Suprapubic skin (tissue), 4 donors: ENCODE measurements at places on chromosomes 12 and 14. TPM values are rescaled to one million over a fixed set of nuclear protein-coding genes. Genes with fewer than 3 reads are reported as not detected.

DNA sequence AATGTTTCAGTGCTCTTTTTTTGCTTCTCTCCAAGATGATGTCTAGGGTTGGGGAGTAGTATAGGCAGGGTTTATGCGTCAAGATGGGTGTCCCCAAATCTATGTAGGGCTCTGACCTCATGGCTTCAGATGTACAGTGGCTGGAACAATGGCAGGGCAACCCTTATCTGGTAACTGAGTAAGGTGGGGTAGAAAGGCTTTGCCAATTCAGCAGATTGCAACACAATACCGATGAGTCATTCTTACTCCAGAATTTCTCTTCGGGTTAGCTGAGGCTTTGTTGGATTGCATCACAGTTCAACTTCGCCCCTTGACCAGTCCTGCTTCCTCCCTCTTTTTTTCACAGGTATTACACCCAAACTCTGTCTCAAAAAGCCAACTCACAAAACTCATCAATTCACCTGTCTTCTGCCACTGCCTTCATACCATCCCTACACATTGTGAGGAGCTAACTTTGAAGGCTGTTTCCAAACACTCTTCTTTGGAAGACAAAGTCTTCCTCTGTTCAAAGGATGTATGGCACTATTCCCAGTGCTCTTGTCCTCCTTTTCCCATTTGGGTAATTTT is 190.2 kb upstream of the CNOT2 start:
- H3K27me3 ChIP-seq: no peaks in the 10 kb centered on the region
- no peak overlapping the region for H3K27ac ChIP-seq
- peaks cover 19% of the 10 kb centered on the region for H3K4me1 ChIP-seq
- DNase-seq: no peak

DNA sequence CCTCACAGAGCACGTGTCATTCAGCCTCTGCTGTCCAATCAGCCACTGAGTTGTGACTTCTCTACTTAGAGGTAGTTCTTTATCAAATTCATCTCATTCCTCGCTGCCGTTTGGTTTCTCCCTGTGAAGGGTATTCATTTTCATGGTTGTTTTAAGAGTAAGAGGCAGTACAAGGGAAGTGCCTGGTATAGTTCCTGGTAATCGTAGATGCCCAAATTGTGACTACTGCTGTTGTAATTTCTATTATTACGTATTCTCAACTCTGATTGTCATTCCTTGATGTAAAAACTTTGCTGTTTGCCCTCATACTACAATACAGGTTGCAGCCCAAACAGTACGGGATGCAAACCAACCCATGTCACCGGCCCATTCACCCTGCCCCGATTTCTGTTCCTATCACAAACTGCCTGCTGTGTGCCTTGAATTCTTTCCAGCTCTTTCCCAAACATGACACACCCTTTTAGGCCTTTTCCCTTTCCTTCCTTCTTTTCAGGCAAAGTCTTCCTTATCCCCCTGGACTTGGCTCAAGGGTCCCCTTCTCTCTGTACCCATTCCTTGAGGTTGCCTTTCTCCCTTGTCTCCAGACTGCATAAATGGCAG is 93.0 kb downstream of the SLC25A47 start:
- H3K4me3 ChIP-seq: no peak overlapping the region
- no peak for DNase-seq
- no peaks in the 10 kb centered on the region for H3K27me3 ChIP-seq
- H3K27ac ChIP-seq: no peak overlapping the region
- H3K36me3 ChIP-seq: no peaks in the 10 kb centered on the region
- peaks cover 9% of the 10 kb centered on the region for H3K4me1 ChIP-seq

DNA sequence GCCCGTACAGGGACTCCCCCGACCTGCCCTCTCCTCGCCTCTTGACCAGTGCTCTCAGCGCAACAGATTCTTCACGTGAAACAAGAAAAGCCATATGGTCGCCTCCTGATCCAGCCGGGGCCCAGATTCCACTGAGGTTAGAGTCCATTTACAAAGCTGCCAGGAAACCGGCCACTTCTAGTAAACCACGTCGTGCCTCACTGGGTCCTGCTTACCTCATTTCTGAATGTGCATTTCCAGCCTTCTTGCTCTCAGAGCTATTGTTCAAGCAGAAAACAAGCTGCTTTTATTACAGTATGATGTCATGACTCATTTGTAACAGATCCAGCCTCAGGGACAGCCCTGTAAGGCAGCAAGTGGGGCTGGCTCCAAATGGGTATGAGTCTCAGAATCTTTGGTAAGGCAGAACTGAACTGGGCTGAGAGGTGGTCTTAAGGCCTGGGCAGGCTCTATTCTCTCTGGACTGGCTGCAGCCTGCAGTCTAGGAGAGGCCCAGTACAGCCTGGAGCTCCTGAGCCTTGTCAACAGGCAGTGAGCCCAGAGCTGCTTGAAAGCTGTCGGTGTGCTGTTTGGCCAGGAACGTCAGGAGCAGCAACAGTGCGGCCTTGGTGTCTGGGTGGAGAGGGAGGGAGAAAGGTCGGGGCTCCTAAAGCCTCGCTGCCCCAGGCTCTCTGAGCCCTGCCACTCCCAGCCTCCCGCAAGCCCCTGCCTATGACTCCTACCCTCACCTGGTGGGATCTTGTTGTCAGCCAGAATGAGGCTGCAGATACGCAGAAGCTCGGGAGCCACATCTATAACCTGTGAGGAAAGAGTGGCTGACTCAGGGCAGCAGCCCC is 8.3 kb downstream of the REC8 start:
- no peak overlapping the region for H3K4me3 ChIP-seq
- H3K36me3 ChIP-seq: peaks cover 87% of the 10 kb centered on the region
- H3K27ac ChIP-seq: peak overlapping the region; percentile 13

Gene CBLN3
- 2.6 TPM for total RNA-seq

DNA sequence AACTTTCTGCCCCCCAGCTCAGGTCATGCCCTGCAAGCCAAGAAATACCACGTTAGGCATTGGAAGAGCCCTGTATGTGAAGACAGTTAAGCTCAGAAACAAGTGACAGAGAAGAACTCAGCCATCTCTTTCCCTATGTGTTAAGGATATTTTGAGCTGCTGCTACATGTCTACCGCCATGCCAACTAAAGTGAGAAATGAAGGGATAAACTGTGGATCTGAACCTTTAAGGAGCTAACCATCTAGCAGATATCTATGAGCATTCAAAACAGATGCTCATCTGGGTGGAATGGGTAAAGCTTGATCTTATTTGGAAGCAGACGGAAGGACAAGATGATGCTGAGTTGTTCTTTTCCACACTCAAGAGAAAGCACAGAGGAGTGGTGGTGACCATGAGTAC is 250.7 kb downstream of the NTF3 start:
- H3K4me1 ChIP-seq: no peaks in the 10 kb centered on the region
- H3K27me3 ChIP-seq: peaks cover 9% of the 10 kb centered on the region
- no peak for DNase-seq
- no peak overlapping the region for H3K27ac ChIP-seq
- H3K36me3 ChIP-seq: no peaks in the 10 kb centered on the region
- no peak overlapping the region for H3K4me3 ChIP-seq

Gene LRFN5
- total RNA-seq: 0.53 TPM

Gene WNT1
- not detected for total RNA-seq

DNA sequence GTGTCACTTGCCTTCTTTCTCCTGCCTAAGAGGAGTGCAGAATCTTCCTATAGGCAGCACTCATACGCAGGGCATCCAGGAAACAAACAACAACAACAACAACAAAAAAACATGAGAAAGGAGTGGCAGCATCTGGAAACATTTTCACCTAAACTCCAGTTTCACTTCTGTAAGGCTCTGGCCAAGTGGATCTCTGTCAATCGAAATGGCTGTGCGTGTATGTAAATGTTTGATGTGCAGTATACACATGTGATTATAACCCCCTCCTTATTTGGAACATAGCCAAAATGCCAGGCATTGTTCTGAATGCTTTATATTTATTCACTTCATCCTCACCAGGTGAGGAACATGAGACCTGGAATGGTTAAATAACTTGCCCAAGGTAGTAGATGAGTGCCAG is 76.8 kb downstream of the COX16 start:
- no peak overlapping the region for H3K4me3 ChIP-seq
- H3K27me3 ChIP-seq: no peaks in the 10 kb centered on the region
- DNase-seq: no peak
- no peak overlapping the region for H3K27ac ChIP-seq
- H3K36me3 ChIP-seq: no peaks in the 10 kb centered on the region
- H3K4me1 ChIP-seq: no peaks in the 10 kb centered on the region

DNA sequence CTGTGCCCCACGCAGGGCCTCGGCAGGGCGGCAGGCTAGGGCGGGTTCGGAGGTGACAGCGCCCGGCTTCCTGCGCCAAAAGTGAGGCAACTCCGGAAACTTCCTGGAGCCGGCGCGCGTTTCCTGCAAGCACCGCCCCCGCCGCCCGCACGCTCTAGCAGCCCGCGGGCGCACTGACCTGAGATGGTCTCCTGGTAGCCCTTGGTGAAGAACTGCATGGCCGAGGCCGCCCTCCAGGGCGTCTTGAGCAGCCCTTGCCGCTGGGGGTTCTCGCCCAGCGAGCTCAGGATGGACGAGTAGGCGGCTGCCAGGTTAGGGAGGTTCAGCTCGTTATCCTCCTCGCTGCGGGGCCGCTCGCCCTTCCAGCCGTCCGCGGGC is 494 bp downstream of the GCH1 start:
- H3K27me3 ChIP-seq: no peaks in the 10 kb centered on the region
- peak overlapping the region; percentile 85 for H3K27ac ChIP-seq
- no peaks in the 10 kb centered on the region for H3K36me3 ChIP-seq

- H3K27ac ChIP-seq: peak overlapping the region; percentile 76
- DNase-seq: no peak
- H3K27me3 ChIP-seq: no peaks in the 10 kb centered on the region
- H3K4me1 ChIP-seq: peaks cover 26% of the 10 kb centered on the region
- no peak overlapping the region for H3K4me3 ChIP-seq
These were observed 146.5 kb downstream of the SAMD4A start for GRCh38 chr14:54713379-54713778.

DNA sequence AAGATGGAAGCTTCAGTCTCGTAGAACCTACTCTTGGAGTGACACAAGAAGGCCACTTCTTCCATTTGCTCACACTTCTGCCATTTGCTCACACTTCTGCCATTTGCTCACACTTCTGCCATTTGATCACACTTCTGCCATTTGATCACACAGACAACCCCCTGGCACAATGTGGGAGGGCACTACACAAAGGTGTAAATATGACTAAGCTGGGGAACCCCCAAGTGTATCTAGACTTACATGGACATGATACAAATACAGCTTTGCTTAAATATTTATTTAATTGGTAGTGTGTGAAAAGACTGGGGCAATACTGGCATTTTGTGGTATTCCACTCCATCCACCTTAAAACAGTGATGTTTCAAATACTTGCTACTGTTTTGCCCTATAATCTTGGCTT is 296.2 kb upstream of the PPFIA2 start:
- no peak overlapping the region for H3K27ac ChIP-seq
- H3K27me3 ChIP-seq: no peaks in the 10 kb centered on the region
- H3K4me3 ChIP-seq: no peak overlapping the region
- no peak for DNase-seq
- H3K4me1 ChIP-seq: no peaks in the 10 kb centered on the region

GRCh38 chr14:60773558-60773957 is 39.0 kb downstream of the MNAT1 start:
- no peak for DNase-seq
- no peak overlapping the region for H3K27ac ChIP-seq
- H3K4me1 ChIP-seq: peaks cover 5% of the 10 kb centered on the region
- H3K36me3 ChIP-seq: no peaks in the 10 kb centered on the region

- DNase-seq: peak; percentile 89
- H3K36me3 ChIP-seq: no peaks in the 10 kb centered on the region
- peaks cover 80% of the 10 kb centered on the region for H3K4me1 ChIP-seq
These were observed 26.0 kb downstream of the PPFIBP1 start for GRCh38 chr12:27549801-27550652.

Gene FOXM1
- 6.5 TPM for total RNA-seq

GRCh38 chr14:67409461-67409860 is 2.5 kb downstream of the PLEK2 start:
- peaks cover 46% of the 10 kb centered on the region for H3K4me1 ChIP-seq
- H3K36me3 ChIP-seq: no peaks in the 10 kb centered on the region
- DNase-seq: peak; percentile 51
- peaks cover 11% of the 10 kb centered on the region for H3K27me3 ChIP-seq
- H3K4me3 ChIP-seq: no peak overlapping the region

DNA sequence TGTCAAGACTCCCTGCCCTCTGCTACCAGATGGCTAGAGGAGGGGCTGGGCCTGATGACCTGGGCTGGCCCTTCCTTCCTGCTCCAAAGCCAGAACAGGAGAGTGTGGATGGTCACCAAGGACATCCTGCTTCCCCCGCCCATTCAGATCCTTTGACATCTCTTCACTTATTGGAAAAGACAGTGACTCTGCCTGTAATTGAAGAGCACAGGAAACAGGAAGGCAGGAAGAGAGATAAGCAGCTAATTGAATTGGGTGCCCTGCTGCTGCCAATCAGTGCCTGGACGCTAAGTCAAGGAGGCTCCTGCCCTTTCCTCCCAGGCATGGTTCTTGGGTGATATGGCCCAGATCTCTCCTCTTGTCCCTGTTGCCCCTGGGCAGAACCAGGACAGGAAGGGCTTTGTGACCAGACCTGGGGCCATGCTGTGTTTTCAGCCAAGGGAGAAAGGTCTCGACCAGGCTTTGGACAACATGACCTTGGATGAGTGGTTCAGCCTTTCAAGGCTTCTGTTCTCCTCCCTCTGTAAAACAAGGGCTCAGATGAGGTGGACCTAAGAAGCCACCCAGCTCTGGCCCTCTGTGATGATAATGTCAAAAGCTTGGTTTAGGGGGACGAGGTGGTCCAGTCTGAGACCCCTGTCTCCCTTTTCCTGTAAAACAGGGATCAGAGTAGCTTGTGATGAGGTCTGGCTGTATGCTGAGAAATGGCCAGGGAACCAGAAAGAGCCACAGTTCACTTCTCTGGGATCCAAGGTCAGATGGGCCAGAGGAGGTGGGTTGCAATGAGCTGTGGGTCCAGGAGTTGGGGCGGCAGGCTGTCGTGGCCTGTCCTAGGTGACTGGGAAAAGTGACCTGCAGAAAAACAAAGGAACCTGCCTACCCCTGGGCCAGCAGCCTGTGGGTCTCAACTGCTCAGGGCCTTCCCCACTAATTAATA is 38.8 kb downstream of the FAM222A start:
- H3K27me3 ChIP-seq: no peaks in the 10 kb centered on the region
- H3K4me1 ChIP-seq: no peaks in the 10 kb centered on the region
- H3K4me3 ChIP-seq: no peak overlapping the region
- no peaks in the 10 kb centered on the region for H3K36me3 ChIP-seq
- no peak overlapping the region for H3K27ac ChIP-seq

DNA sequence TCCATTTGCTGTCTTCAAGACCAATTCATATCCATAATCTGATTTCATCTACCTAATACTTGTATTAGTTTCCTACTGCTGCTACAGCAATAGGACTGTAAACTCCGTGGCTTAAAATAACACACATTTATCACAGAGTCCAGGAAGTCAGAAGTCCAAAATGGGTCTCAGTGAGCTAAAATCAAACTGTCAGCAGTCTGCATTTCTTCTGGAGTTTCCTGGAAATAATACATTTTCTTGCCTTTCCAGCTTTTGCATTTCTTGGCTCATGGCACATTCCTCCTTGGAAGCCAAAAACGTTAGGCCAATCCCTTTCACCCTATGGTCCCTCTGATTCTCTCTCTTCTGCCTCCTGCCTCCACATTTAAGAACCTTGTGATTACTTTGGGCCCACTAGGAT is 239.8 kb downstream of the PRKD1 start:
- no peak overlapping the region for H3K27ac ChIP-seq
- H3K36me3 ChIP-seq: no peaks in the 10 kb centered on the region
- H3K4me3 ChIP-seq: no peak overlapping the region
- H3K27me3 ChIP-seq: no peaks in the 10 kb centered on the region
- no peaks in the 10 kb centered on the region for H3K4me1 ChIP-seq
- no peak for DNase-seq
